ENCODE measurements at places on chromosomes 13 and 19. TPM values are rescaled to one million over a fixed set of nuclear protein-coding genes. Genes with fewer than 3 reads are reported as not detected.

DNA sequence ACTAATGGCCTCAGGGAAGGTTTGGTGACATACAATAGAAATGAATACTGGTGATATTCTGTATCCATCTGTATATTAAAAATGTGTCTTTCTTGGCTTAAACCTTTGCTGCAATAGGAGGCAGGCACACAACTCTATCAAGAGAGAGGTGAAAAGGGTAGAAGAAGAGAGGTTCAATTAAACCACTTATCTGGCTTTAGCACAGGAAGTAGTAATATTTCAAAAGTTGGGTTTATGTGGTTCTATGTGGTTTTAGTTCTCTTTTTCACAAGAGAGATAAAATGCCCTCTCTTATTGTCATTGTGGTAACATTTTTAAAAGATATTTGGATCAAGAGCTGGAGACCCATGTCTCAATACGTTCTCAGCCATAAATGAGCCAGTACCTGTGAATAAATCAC, 146.2 kb upstream of the FNDC3A start:
- no peak for DNase-seq
- peaks cover 8% of the 10 kb centered on the region for H3K36me3 ChIP-seq
- H3K27ac ChIP-seq = no peak overlapping the region
- H3K4me3 ChIP-seq = no peak overlapping the region
- H3K27me3 ChIP-seq = no peaks in the 10 kb centered on the region

GRCh38 chr13:97627566-97627965, 193.6 kb downstream of the RAP2A start:
- peaks cover 6% of the 10 kb centered on the region for H3K4me1 ChIP-seq
- H3K4me3 ChIP-seq = no peak overlapping the region
- H3K36me3 ChIP-seq = no peaks in the 10 kb centered on the region
- no peak for DNase-seq
- peaks cover 16% of the 10 kb centered on the region for H3K27me3 ChIP-seq

GRCh38 chr19:3732108-3732507, 23.9 kb downstream of the TJP3 start:
- peaks cover 17% of the 10 kb centered on the region for H3K36me3 ChIP-seq
- no peak for DNase-seq
- no peaks in the 10 kb centered on the region for H3K4me1 ChIP-seq
- H3K27me3 ChIP-seq = no peaks in the 10 kb centered on the region
- no peak overlapping the region for H3K4me3 ChIP-seq

- no peak for DNase-seq
- H3K36me3 ChIP-seq = no peaks in the 10 kb centered on the region
- no peak overlapping the region for H3K27ac ChIP-seq
- H3K4me1 ChIP-seq = no peaks in the 10 kb centered on the region
Measured at GRCh38 chr13:86579662-86580061, 780.4 kb upstream of the SLITRK6 start.

DNA sequence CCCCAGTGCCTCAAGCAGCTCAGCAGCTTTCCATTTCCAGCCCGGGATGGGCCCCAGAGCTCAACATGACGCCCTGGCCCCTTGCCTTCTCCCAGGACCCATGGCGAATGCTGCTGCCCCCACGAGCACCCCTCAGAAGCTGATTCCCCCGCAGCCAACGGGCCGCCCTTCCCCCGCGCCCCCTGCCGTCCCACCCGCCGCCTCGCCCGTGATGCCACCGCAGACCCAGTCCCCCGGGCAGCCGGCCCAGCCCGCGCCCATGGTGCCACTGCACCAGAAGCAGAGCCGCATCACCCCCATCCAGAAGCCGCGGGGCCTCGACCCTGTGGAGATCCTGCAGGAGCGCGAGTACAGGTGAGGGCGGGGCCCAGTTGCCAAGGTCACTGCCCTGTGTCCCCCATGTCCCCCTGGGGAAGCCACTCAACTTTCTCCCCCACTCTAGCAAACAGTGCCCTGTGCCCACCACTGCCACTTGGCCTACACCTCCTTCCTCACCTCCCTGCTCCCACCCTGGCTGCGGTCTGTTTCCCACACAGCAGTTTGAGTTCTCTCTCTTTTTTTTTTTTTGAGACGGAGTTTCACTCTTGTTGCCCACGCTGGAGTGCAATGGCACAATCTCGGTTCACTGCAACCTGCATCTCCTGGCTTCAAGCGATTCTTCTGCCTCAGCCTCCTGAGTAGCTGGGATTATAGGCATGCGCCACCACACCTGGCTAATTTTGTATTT, 26.9 kb downstream of the SMARCA4 start:
- H3K4me3 ChIP-seq = no peak overlapping the region
- H3K27ac ChIP-seq = no peak overlapping the region
- peaks cover 26% of the 10 kb centered on the region for H3K36me3 ChIP-seq
- no peaks in the 10 kb centered on the region for H3K27me3 ChIP-seq

DNA sequence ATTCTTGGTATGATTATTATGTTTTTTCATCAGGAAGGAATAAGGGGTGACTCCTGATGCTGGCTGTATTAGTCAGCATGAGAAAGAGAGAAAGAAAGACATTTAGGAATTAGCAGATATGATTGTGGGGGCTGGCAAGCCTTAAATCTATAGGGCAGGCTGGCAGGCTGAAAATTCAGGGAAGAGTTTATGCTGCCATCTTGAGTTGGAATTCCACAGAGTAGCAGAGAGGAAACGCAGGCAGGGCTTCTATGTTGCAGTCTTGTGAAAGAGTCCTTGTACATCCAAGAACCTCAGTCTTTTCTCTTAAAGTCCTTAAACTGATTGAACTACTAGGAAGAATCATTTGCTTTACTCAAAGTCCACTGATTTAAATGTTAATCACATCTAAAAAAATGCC, 262.7 kb upstream of the SLC10A2 start:
- no peak for DNase-seq
- no peak overlapping the region for H3K4me3 ChIP-seq
- H3K27ac ChIP-seq = no peak overlapping the region
- peaks cover 16% of the 10 kb centered on the region for H3K4me1 ChIP-seq
- H3K27me3 ChIP-seq = no peaks in the 10 kb centered on the region

DNA sequence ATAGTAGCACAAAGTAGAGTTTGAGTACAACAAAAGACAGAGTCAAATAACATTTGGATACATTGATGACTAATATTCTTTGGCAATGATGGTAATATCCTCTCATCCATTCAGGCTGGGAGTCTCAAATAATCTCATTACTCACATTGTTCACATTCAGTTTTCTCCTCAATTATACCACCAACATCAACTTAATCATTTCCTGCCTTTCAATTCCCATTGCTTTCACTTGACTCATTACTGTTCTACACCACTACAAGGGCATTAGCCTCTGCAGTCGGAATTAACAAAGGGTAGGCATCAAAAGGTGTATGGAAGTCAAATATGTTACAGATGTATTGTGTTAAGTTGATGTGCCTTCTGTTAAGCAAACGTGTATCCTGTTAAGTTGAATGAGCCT, 518.4 kb upstream of the SLITRK1 start:
- H3K27me3 ChIP-seq = no peaks in the 10 kb centered on the region
- H3K36me3 ChIP-seq = peaks cover 2% of the 10 kb centered on the region
- H3K4me1 ChIP-seq = no peaks in the 10 kb centered on the region
- no peak for DNase-seq

- H3K36me3 ChIP-seq = peaks cover 36% of the 10 kb centered on the region
- no peak overlapping the region for H3K4me3 ChIP-seq
- H3K27me3 ChIP-seq = no peaks in the 10 kb centered on the region
- H3K27ac ChIP-seq = no peak overlapping the region
- DNase-seq = no peak
- peaks cover under 1% of the 10 kb centered on the region for H3K4me1 ChIP-seq
Measured at GRCh38 chr19:44816301-44816700, 7.4 kb downstream of the BCAM start.

DNA sequence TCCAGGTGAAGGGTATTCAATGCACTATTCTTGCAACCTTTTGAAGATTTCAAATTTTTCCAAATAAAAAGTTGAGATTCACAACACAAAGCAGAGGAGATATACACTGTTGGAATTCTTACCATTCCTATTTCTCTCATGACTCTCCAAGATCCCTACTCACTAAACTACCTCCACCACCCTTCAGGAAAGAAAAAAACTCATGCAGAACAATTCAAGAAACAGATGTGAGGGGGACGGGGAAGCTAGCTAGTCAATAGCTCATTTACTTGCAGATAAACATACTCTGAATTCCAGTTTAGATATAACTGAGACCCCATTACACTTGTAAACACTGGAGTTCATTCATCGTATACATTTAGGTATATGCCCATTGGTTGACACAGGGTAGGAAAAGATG, 90.0 kb upstream of the SERP2 start:
- H3K27ac ChIP-seq = no peak overlapping the region
- H3K36me3 ChIP-seq = no peaks in the 10 kb centered on the region
- peaks cover 32% of the 10 kb centered on the region for H3K27me3 ChIP-seq
- no peak for DNase-seq
- peaks cover 5% of the 10 kb centered on the region for H3K4me1 ChIP-seq

- no peak for DNase-seq
- peaks cover 15% of the 10 kb centered on the region for H3K4me1 ChIP-seq
- no peak overlapping the region for H3K4me3 ChIP-seq
- H3K36me3 ChIP-seq = no peaks in the 10 kb centered on the region
- H3K27me3 ChIP-seq = peaks cover 11% of the 10 kb centered on the region
Measured at GRCh38 chr13:27336014-27336673, 65.5 kb downstream of the RASL11A start.

DNA sequence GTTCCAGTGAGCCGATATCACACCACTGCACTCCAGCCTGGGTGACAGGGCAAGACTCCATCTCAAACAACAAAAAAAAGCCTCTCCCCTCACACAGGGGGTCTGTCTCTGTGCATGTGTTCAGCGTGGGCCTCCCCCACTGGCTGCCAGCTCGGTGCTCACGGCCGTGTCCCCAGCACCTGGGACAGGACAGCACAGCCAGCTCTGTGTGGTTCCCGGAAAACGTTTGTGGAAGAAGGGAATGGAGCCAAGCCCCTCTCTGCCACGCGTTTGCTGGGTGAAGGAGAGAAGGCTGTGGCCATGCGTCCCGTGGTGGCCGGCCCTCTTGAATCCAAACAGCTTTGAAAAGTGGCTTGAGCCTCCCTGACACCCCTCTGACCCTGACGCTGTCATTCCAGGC, 32.3 kb downstream of the DPF1 start:
- no peaks in the 10 kb centered on the region for H3K4me1 ChIP-seq
- no peak overlapping the region for H3K27ac ChIP-seq
- H3K4me3 ChIP-seq = no peak overlapping the region
- DNase-seq = no peak

GRCh38 chr19:18361646-18362045, 21.2 kb downstream of the PGPEP1 start:
- H3K27me3 ChIP-seq = no peaks in the 10 kb centered on the region
- H3K4me1 ChIP-seq = peaks cover 38% of the 10 kb centered on the region
- H3K36me3 ChIP-seq = peaks cover 40% of the 10 kb centered on the region
- H3K4me3 ChIP-seq = no peak overlapping the region
- no peak for DNase-seq

GRCh38 chr13:94172416-94172815, 307.1 kb downstream of the DCT start:
- H3K27me3 ChIP-seq = no peaks in the 10 kb centered on the region
- H3K27ac ChIP-seq = no peak overlapping the region
- peaks cover 2% of the 10 kb centered on the region for H3K36me3 ChIP-seq
- no peak overlapping the region for H3K4me3 ChIP-seq
- peaks cover 32% of the 10 kb centered on the region for H3K4me1 ChIP-seq
- DNase-seq = no peak

DNA sequence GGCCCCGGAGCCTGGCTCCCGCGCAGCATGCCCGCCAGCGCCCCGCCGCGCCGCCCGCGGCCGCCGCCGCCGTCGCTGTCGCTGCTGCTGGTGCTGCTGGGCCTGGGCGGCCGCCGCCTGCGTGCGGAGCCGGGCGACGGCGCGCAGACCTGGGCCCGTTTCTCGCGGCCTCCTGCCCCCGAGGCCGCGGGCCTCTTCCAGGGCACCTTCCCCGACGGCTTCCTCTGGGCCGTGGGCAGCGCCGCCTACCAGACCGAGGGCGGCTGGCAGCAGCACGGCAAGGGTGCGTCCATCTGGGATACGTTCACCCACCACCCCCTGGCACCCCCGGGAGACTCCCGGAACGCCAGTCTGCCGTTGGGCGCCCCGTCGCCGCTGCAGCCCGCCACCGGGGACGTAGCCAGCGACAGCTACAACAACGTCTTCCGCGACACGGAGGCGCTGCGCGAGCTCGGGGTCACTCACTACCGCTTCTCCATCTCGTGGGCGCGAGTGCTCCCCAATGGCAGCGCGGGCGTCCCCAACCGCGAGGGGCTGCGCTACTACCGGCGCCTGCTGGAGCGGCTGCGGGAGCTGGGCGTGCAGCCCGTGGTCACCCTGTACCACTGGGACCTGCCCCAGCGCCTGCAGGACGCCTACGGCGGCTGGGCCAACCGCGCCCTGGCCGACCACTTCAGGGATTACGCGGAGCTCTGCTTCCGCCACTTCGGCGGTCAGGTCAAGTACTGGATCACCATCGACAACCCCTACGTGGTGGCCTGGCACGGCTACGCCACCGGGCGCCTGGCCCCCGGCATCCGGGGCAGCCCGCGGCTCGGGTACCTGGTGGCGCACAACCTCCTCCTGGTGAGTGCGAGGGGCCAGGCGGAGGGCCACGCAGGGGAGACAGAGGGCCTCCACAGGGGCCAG, at the start of gene KL:
KL (plus strand) TSS at position 10 of the 909 bp plus-strand sequence; CDS start at position 28, 18 bp downstream.
- H3K4me3 ChIP-seq = peak within 1 kb of the TSS; percentile 60
- H3K4me1 ChIP-seq = peaks cover 19% of the 10 kb centered on the region
- no peak within 1 kb of the TSS for H3K27ac ChIP-seq
- H3K27me3 ChIP-seq = peaks cover 81% of the 10 kb centered on the region
- no peak for DNase-seq

GRCh38 chr13:20287976-20288375, 55.9 kb upstream of the GJB6 start:
- no peak for DNase-seq
- H3K4me1 ChIP-seq = peaks cover 3% of the 10 kb centered on the region
- H3K27me3 ChIP-seq = no peaks in the 10 kb centered on the region
- H3K27ac ChIP-seq = no peak overlapping the region
- H3K4me3 ChIP-seq = no peak overlapping the region

GRCh38 chr19:33669376-33669775, 47.6 kb downstream of the CHST8 start:
- H3K4me3 ChIP-seq = no peak overlapping the region
- no peaks in the 10 kb centered on the region for H3K36me3 ChIP-seq
- peaks cover 35% of the 10 kb centered on the region for H3K27me3 ChIP-seq
- DNase-seq = no peak

- no peak overlapping the region for H3K4me3 ChIP-seq
- no peaks in the 10 kb centered on the region for H3K27me3 ChIP-seq
- no peak for DNase-seq
- no peaks in the 10 kb centered on the region for H3K36me3 ChIP-seq
- no peak overlapping the region for H3K27ac ChIP-seq
Measured at GRCh38 chr19:13890136-13890535, 13.2 kb downstream of the NANOS3 start.

GRCh38 chr19:46614114-46614722, 10.7 kb downstream of the PTGIR start:
- DNase-seq = peak; percentile 79
- H3K36me3 ChIP-seq = peaks cover 4% of the 10 kb centered on the region
- H3K27ac ChIP-seq = peak overlapping the region; percentile 50
- peaks cover 14% of the 10 kb centered on the region for H3K4me1 ChIP-seq

GRCh38 chr13:19794631-19795030, 11.9 kb upstream of the PSPC1 start:
- H3K27ac ChIP-seq = peak overlapping the region; percentile 95
- peaks cover 12% of the 10 kb centered on the region for H3K36me3 ChIP-seq
- no peaks in the 10 kb centered on the region for H3K27me3 ChIP-seq
- H3K4me3 ChIP-seq = no peak overlapping the region
- peaks cover 12% of the 10 kb centered on the region for H3K4me1 ChIP-seq
- DNase-seq = no peak

SMAD9 gene
- 31.9 TPM for total RNA-seq

URAD gene
- total RNA-seq = not detected

RAB20 gene
- 8.9 TPM for total RNA-seq

Measured in mesothelial cell of epicardium (in vitro differentiated cells).